ENCODE measurements at places on chromosomes 16 and 17.

DNA sequence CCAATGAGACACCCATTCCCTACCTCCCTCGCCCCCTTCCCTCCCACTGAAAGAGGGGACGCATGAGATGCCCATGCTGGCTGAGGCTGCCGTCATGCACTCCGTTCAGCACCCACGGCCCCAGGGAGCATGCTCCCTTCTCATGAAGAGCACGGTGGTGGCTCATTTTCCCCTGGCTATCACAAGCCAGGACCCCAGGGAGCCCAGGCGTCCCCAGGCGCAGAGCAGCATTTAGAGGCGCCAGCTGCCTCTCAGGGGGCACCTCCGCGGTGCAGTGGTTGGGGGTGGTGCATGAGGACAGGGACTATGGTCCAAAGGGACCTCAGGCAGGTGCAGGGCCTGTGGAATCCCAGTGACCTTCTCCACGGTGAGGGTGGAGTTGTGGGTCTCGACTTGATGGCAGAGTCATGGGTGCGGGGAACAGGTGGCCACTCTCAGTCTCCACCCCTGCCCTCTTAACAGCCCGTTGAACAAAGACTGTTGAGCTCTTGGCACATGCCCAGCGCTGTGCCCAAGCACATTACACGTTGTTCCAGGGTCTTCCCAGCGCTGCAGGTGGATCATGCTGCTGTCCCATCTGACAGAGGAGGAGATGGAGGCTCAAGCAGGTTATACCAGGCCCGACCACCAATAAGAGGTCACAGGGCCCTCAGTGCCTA is 13.6 kb downstream of the KIF19 start:
- no peak for DNase-seq

DNA sequence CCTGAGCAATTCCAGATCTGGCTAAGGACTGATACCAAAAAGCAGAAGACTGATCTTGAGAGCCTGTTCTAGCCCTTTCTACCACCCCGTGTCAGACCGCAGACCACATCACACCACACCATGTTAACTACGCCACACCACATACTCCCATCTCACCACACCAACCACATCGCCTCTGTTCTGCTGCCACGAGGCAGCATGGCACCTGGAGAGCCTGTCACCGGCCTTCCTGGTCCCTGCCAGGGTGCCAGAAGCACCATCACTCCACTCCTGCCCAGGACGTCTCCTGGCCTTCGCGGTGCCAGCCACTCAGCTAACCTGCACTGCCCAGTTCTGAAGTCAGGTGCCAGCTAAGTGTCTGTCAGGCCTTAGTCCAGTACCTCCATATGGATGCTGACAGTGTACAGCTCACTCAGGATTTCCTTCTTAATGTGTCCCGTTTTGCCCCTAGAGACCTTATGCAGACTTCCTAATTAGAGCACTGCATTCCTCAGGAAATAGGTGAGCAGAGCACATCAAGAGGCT is 37.2 kb upstream of the BCAR1 start:
- DNase-seq, result no peak

DNA sequence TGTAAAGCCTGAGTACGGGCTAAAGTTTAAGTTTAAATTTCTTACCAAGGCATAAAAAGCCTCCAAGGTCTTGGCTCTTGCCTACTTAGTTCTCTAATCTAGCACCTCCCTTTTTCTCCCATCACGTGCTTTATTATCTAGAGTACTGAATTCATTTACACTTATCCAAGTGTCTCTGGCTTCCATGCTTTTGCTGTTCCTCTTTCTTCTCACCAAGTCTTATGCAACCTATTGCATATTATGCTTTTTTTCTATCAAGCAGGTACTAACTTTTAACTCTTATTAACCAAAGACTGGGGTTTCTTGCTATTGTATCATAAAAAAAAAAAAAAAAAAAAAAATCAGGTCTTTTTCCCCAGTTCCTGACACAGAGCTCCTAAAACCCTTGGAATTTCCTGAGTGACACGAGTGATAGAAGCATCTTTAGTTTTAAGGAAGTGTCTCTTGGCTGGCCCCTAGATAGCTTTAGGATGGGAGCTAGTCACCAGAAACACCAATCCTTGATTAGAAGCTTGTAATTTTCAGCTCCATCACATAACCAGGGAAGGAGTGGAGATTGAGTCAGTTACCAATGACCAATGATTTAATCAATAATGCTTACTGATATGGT is 44.9 kb downstream of the SSH2 start:
- DNase-seq, result no peak

DNA sequence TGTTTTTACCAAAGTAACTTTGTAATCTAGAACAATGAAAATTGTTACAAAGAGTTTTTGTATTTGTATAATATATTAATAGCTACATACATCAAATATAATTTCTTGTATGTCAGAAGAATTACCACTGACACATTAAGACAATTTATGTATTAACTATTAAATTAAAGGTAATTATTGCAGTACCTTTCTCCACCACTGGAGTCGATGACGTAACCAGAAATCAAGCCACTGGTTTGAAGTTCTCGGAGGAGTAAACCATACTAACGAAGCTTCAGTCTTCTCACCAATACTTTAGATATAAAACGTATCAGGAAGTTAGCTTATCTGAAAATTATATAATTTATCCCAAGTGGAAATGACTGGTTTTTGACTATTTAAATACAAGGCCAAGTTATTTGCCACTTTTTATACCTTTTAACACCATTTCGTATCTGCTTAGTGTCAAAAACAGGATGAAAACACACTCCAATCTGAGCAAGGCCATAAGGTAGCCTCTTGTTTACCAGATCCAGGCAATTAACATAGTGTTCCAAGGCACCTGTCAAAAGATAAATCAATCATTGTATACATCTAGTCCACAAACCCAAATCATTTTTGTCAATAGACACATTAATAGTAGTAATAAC is 4.3 kb downstream of the POLG2 start:
- no peak for DNase-seq

Measured in amniotic stem cell (primary cell).